ENCODE measurements at places on chromosomes 16 and 17.
A peak's percentile ranks its signal among the peaks of the same experiment; 100 is the strongest.

DNA sequence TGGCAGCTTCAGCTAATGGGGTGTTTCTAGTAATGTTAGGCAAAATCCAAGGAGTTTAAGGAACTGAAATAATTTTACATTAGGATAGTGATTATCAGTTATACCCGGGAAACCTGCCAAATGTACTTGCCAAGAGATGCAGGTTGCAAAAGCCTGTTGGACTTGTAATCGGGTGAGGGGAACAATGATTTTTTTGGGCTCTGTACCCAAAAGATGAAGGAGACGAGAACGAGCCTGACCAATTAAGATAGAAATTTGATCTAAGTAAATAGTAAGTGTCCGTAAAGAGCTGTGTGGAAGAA, 56.3 kb upstream of the ARL4D start:
- DNase-seq = no peak

DNA sequence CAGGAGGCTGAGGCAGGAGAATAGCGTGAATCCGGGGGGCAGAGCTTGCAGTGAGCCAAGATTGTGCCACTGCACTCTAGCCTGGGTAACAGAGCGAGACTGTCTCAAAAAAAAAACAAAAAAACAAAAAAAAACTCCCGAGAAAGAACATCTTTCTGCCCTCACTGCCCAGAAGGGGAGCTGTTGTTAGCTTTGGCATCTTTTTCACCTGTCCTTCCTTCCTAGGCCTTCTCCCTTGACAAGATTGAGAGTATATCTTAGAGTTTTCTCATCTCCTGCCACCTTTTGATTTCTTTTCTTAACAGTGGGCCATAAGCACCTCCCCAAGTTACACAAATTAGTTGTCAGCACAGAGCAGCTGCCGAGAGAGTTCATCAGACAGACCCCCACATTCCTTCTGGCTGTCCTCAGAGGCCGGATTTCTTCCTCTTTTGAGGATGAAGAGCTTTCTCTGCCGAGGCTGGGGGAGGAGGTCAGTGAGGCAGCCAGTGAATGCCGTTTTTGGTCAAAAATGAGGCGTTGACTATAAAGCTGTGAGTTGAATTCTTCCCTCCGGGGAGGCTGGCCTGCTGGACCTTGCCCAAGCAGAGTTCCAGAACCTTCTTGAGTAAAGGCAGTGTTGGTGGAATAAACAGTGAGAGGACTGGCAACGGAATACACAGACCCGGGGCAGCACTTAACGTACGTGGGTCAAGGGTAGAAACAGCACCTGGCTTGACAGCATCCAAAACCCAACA, 127.0 kb downstream of the ABCC6 start:
- no peak for DNase-seq

- no peak for DNase-seq
These were observed 17.1 kb upstream of the CRK start for GRCh38 chr17:1473170-1473569.

DNA sequence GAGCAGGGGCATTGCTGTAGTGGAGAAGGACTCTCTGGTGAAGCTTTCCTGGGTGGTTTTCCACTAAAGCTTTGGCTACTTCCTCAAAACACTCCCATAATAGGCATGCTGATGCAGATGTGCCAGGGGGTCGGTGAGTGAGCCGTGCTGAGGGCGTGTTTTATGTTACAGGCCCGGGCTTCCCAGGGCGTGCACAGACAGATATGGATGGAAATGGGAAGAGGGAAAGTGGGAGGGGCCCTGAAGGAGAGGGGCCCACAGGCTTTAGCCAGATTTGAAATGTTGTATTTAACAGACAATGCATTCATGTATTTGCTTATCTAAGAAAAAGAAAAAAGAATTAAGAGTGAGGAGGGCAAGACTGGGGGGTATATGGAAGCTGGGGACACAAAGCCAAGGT, 56.3 kb downstream of the IL21R start:
- no peak for DNase-seq

GRCh38 chr16:1590930-1591705, 20.8 kb downstream of the IFT140 start:
- no peak for DNase-seq

- peak; percentile 98 for DNase-seq
These were observed 29.6 kb downstream of the ZNF778 start for GRCh38 chr16:89246903-89247733.

DNA sequence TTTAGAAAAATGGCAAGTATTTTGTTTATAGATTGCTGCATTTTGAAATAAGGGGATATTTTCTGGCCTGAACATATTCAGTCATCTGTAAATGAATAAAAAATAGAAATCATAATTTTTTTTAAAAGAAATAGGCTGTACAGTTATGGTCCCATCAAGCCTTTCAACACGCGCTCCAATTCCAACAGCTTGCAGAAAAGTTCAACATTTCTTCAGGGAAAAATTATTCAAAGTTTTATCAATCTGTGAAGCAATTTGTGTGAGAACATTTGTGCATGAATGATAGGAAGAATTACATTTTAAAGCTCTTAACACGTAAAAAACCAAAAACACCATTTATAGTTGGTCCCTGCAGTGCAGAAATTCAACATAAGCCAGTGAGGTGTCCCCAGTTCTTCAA, 50.7 kb upstream of the SLC25A19 start:
- no peak for DNase-seq

GRCh38 chr17:75763613-75764416, 1.2 kb downstream of the GALK1 start:
- DNase-seq = no peak

GRCh38 chr17:3903051-3903825, 10.4 kb upstream of the CAMKK1 start:
- no peak for DNase-seq

DNA sequence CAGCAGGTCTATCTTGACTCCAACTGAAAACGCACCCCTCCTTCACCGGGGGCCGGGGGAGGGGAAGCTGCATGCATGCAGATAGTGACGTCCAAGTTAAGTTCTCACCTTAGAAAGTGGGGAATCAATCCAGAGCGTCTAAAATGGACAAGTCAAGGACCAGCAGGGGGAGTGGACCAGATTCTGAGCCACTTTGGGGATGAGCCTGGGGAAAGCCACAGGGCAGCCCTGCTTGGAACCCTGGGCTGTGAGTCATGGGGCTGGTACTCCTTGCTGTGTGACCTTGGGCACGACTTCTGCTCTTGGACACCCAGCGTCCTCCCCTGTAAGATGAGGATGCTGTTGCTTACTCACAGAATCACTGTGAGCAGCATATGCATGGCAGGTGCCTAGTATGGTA, 9.1 kb downstream of the TNFRSF13B start:
- DNase-seq = no peak

- DNase-seq = no peak
These were observed 10.2 kb downstream of the TBKBP1 start for GRCh38 chr17:47704116-47704515.

DNA sequence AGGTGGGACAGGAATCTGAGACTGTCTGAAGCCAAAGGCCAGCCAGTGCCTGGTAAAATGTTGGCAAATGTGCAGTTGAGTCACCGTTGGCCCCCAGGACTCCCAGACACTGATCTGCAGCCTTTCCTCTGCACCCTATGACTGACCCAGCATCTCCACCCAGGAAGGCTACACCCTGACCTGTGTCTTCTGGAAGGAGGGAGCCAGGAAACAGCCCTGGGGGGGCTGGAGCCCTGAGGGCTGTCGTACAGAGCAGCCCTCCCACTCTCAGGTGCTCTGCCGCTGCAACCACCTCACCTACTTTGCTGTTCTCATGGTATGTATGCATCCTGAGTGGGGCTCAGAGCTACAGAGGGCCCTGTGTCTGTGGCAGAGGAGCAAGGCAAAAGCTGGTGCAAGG, 24.0 kb downstream of the ADGRG5 start:
- no peak for DNase-seq

GRCh38 chr17:7867881-7868329, 10.1 kb downstream of the CYB5D1 start:
- DNase-seq = no peak

- DNase-seq = no peak
These were observed 2.7 kb upstream of the RNF112 start for GRCh38 chr17:19408346-19408710.

DNA sequence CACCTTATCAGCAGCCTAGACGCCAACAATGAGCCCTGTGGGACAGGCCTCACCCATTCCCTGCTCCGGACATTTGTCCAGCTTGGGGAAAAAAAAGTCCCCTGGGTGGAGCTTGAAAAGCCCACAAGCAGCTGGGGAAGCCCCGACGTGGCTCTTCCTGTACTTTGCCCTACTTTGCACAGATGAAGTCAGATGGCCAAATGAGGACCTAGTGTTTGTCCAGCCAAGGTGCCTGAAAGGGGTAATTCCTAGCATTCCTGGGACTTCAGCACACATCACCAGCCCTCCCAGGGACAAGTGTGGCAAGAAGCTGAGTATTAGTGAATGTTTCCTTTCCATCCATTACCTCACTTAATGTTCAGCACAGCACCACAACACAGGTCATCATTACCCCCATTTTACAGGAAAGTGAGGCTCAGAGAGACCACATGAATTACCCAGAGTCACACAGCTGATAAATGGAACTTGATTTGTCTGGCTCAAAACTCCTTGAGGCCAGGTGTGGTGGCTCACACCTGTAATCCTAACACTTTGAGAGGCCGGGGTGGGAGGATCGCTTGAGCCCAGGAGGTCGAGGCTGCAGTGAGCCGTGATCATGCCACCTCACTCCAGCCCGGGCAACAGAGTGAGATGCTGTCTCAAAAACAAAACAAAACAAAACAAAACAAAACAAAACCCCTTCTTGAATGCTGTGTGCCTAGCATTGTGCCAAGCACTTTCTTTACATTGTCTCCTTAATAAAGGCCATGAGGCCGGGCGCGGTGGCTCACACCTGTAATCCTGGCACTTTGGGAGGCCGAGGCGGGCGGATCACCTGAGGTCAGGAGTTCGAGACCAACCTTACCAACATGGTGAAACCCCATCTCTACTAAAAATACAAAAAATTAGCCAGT, 19.9 kb upstream of the PLLP start:
- DNase-seq = no peak

- no peak for DNase-seq
These were observed 85.7 kb upstream of the HS3ST2 start for GRCh38 chr16:22728167-22728836.

DNA sequence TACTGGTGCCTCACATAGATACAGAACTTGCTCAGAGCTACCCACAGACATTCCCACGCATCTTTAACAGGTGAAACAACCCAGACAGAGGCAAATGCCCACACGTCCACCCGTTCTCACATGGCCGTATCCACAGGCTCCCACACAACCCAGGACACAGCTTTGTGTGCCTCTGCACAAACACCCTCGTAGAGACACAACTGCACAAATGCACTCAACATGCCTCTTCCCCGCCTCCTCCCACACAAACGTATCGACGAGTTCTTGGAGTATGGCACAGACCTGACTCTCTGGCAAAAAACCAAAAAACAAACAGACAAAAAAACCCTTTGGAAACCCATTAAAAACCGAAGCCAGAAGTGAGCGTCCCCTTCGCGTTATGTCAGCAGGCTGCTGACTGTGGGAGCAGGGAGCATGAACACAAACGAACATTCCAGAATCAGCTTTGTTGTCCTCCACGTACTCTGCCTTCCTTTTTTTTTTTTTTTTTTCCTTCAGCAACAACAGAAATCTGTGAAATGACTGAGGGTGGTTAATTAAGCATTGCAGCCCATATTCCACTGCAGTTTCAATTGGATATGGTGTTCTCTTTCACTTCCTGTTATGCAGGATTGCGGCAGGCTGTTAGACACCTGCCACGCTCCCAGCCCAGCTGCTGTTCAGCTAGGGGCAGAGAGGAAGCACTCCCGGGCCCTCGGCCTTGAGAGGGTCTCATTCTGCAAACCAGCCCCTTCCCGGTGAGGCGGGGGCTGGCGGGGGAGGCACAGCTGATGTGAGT, 313.7 kb downstream of the MAF start:
- peak; percentile 76 for DNase-seq

GRCh38 chr17:41434005-41434404, 6.8 kb downstream of the KRT38 start:
- DNase-seq = no peak

DNA sequence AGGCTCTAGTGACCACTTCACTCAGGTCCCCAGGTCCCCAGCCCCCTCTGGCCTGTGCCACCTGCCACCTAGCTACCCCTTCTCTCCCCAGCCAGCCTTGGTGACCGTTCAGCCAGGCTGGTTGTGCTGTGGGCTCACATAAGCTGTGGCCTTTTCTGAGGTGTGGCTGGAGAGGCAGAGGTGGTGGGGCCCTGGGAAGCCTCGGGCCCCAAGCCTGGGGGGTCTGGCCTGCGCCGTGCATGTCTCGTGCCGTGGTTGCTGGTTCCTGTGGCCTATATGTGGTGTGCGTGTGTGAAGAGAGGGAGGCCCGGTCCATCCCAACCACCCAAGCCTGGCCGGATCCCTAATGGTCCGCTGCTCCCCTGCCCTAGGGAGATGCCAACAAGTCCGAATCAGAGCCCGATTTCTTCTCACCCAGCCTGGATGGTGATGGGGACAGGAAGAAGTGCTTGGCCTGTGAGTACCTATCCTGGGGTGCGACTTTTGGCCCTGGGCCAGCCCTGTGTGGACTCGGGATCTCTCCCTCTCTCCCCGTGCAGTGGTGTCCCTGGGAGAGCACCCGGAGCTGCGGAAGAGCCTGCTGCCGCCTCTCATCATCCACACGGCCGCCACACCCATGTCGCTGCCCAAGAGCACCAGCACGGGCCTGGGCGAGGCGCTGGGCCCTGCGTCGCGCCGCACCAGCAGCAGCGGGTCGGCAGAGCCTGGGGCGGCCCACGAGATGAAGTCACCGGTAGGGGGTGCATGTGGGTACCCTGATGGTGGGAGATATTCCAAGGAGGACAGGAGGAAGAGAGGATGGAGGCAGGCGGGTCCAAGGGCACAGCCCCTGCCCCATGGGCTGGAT, 35.9 kb downstream of the CACNA1G start:
- no peak for DNase-seq

DNA sequence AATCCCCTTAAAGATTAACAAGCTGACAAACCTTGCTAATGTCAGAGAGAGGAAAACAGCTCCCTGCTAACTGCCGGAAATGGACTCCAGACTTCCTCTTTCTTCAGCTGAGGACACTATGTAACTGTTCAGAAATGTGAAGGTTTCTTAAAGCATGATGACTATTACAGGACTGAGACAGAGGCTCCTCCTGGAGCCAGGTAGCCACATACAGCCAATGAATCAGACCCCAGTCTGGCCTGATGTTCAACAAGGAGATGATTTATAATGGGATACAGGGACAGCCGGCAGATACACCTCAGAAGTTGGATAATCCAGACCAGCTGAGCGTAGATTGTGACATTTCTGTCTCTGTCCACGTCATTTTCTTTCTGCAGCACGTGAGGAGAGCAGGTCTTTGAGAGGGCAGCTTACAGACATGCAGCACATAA, 216.2 kb downstream of the HS3ST3A1 start:
- no peak for DNase-seq

GRCh38 chr17:42214156-42214555, 19.9 kb upstream of the GHDC start:
- DNase-seq = no peak

- peak; percentile 83 for DNase-seq
These were observed at the start of gene TIMP2 for GRCh38 chr17:78925234-78925633. Gene TIMP2, minus strand, starts transcription at chr17:78925387. Its CDS starts 299 bp downstream, at chr17:78925088.

- DNase-seq = no peak
These were observed 45.0 kb upstream of the MMP2 start for GRCh38 chr16:55434000-55434399.

DNA sequence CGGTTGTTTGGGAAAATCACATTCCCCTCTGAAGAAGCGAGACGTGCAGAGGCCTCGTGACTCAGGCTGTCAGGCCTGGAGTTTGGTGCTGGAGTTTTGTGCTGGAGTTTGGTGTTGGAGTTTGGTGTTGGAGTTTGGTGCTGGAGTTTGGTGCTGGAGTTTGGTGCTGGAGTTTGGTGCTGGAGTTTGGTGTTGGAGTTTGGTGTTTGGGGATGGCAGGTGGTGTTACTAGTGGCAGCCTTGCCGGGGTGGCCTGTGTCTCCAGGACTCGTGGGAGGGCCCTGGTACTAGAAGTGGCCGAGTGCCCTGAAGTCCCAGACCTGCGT, 12.6 kb downstream of the TBC1D24 start:
- no peak for DNase-seq

Data from activated effector memory CD4-positive, alpha-beta T cell treated with anti-CD3 and anti-CD28 coated beads, Interleukin-2, amount 50 U/mL, for 16 hours (primary cell).